ENCODE measurements at places on chromosomes 2 and 18.

DNA sequence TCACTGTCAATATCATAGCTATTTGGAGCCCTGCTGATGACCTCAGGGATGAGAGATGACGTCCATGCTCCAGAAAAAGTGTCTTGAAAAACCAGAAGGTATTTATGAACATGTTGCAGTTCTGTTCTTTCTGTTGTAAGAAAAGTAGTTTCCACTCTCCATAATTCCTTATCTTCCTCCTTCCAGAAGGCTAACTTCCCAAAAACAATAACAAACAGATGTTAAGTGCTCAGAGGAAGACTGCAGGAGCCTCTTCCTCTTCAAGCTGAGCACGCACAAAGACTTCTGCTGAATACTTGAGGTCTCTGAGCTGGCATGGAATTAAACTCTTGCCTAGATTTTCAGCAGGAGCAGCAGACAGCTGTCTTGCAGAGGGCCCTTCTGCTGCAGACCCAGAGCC lies 434.5 kb upstream of the KLHL29 start:
- no peak for DNase-seq

- DNase-seq: no peak
Observed at GRCh38 chr2:54310311-54310710, 54.3 kb upstream of the TSPYL6 start.

DNA sequence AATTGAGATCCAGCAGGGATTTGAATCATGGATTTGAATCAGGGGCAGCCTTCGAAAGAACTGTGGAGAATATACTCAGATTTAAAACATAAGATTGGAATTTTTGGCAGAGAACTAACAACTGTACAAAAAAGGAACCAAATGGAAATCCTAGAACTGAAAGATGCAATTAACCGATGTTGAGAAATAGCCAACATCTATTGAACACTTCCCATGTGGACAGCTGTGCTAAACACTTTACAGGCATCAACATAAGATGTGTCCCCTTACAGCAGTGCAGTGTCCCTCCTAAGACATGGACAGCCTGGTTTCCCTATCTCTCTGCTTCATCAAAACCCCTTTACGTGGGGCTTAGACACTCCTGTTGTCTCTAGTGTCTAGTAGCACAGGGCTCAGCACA lies 3.7 kb upstream of the IL1RN start:
- no peak for DNase-seq

DNA sequence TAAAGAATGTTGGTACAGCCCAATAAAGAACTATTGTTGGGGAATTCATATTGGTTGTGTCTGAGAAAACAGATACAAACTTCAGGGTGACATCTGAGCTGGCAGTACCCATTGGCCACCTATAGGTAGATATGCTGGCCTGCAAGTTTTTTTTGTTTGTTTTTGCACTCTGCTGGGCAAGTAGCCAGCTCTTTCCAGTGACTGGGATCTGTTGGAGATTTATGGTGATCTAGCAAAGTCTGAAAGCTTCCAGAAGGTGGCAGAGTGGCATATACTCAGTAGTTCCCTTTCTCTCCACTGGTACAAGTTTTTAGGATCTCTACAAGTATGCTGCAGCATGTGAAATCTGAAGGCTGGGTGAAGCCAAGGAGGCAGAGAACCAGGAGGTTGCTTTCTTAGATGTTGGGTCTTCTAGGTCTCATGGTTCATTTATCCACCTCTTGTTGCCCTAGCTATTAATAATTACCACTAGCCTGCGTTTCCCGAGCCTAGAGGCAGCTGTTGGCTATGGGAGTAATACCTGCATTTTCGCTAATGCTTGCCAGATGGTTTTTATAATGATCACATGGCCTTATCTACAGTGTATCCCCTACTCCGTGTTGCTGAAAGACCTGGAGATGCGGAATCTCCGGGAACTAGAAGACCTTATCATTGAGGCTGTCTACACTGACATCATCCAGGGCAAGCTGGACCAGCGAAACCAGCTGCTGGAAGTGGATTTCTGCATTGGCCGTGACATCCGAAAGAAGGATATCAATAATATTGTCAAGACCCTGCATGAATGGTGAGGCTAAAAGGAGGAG lies 9.5 kb downstream of the COPS7B start:
- peak; percentile 67 for DNase-seq

GRCh38 chr2:172698041-172698863 lies 37.4 kb upstream of the RAPGEF4 start:
- no peak for DNase-seq

- DNase-seq: no peak
Observed at GRCh38 chr2:96877042-96877451, 7.2 kb upstream of the SEMA4C start.

- DNase-seq: no peak
Observed at GRCh38 chr2:139354518-139354917, 574.3 kb upstream of the NXPH2 start.

GRCh38 chr2:148876202-148876594 lies 1.2 kb downstream of the KIF5C start:
- DNase-seq: peak; percentile 33

DNA sequence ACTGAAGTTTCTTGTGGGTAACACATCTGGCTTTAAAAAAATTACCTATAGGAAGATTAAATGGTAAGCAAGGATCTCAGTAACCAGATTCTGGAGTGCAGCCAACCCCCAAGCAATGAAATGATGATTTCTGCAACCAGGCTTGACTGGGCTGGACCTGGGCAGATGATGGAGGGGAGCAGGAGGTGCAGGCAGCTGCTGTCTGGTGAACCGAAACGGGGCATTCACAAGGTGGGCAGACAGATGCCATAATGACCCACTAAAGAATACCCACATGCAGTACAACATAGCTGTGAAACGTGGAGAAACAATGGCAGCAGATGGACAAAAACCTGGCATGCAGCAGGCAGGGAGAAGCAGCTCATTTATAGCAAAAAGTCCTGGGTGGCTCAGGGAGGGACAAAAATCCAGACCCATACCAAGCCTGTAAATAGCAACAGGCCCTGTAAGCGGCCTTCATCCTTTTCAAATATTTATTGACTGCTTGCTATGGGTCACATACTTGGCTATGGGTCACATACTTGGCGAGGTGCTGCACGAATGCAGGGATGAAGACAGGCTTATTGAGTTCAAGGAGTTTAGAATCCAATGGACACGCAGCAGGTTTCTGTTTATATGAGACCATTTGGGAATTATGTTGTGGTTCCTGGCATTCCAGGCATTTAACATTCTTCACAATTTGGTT lies 244.7 kb downstream of the HRH4 start:
- no peak for DNase-seq

GRCh38 chr2:9423922-9424272 lies 443 bp downstream of the CPSF3 start:
- no peak for DNase-seq

DNA sequence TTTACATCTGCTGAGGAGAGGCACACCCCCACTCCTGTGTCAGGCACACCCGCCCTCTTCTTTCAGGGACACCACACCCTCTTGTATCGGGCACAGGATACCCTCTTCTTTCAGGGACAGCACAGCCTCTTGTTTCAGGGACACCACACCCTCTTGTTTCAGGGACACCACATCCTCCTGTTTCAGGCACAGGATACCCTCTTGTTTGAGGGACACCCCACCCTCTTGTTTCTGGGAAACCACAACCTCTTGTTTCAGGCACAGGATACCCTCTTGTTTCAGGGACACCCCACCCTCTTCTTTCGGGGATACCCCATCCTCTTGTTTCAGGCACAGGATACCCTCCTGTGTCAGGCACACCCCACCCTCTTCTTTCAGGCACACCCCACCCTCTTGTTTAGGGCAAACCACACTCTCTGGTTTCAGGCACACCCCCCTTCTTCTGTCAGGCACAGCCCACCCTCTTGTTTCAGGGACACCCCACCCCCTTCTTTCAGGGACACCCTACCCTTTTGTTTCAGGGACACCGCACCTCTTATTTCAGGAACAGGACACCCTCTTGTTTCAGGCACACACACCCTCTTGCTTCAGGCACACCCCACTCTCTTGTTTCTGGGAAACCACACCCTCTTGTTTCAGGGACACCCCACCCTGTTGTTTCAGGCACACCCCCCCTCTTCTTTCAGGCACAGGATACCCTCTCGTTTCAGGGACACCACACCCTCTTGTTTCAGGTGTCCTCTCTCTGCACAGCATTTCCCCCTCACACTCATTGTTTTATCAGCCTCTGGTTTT lies 96.2 kb downstream of the TPO start:
- no peak for DNase-seq

GRCh38 chr2:240238201-240238600 lies 97.7 kb upstream of the OTOS start:
- no peak for DNase-seq

Measured in COR-L47 (cell line).